ENCODE measurements at places on chromosomes 1 and 21. TPM values are rescaled to one million over a fixed set of nuclear protein-coding genes. Genes with fewer than 3 reads are reported as not detected.

CCDC185 gene
- not detected for total RNA-seq

ATP6V1G3 gene
- 0.71 TPM for total RNA-seq

NR1I3 gene
- not detected for total RNA-seq

CYP2J2 gene
- total RNA-seq = 1.8 TPM

SERTAD4 gene
- 8.0 TPM for total RNA-seq

CFHR1 gene
- total RNA-seq = not detected

RGS13 gene
- total RNA-seq = not detected

SMG7 gene
- total RNA-seq = 90.7 TPM

TPTE gene
- total RNA-seq = not detected

ZBED6 gene
- 28.5 TPM for total RNA-seq

MSH4 gene
- 0.59 TPM for total RNA-seq

TNFRSF1B gene
- total RNA-seq = 0.09 TPM

CD160 gene
- not detected for total RNA-seq

IGSF21 gene
- 4.1 TPM for total RNA-seq

RNF207 gene
- 6.4 TPM for total RNA-seq

FGR gene
- total RNA-seq = not detected

OR2T29 gene
- total RNA-seq = not detected

NMNAT2 gene
- total RNA-seq = 0.17 TPM

NECTIN4 gene
- not detected for total RNA-seq

TMEM81 gene
- total RNA-seq = 5.9 TPM

GFI1 gene
- total RNA-seq = 0.52 TPM

CAMK1G gene
- total RNA-seq = 21.2 TPM

SELP gene
- total RNA-seq = not detected

NPL gene
- total RNA-seq = 6.9 TPM

ZNF672 gene
- total RNA-seq = 24.0 TPM

LCE3E gene
- not detected for total RNA-seq

CD1D gene
- 0.79 TPM for total RNA-seq

All from A673 (cell line).